Stimulated activated CD4-positive, alpha-beta T cell treated with anti-CD3 and anti-CD28 coated beads, Interleukin-15, amount 100 ng/mL, for 1 hour (primary cell): ENCODE measurements at places on chromosomes 5 and 9.

DNA sequence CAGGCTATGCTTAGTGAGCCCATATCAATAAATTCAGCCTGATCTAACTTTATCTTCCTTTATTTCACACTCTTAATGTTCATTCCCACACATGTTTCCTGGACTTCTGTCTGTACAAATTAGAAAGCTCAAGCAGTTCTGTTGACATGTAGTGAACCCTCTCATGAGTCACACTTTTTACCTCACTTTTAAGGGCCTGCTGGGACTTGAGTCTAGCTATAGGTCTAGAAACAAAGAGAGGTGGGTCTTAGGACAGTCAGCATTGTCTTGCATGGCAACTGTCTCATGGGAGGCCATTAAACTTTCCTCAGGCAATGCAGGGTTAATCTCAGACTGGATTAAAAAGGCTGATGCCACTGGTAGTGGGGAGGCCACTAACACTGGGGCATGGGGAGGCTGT is 8.6 kb upstream of the CCNH start:
- DNase-seq, result no peak

GRCh38 chr5:42927730-42928129 is 112.4 kb downstream of the ANXA2R start:
- DNase-seq, result no peak

GRCh38 chr5:34533582-34534522 is 122.3 kb upstream of the RAI14 start:
- no peak for DNase-seq

DNA sequence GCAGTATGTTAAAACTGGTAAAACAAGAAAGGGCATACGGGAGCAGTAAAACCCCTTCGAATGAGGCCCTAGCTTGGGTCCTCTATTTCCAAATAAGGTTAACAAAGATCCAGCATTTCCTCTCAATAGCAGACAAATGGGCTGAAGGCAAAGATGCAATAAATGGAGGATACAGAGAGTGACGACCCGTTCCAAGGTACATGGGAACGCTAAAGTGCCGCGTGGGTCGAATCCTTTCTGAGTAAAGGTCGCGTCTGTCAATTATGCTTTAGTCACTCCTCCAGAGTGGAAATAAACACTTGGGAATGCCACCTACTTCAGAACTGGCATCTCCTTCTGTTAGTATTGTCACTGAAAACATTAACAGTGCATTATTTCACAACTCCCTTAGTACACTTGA is 24.7 kb downstream of the ARL15 start:
- DNase-seq, result no peak

GRCh38 chr9:134211811-134212485 is 47.6 kb upstream of the RNU6ATAC start:
- DNase-seq, result no peak

- DNase-seq, result no peak
Observed at GRCh38 chr9:68913054-68913453, 100.9 kb downstream of the PRKACG start.

DNA sequence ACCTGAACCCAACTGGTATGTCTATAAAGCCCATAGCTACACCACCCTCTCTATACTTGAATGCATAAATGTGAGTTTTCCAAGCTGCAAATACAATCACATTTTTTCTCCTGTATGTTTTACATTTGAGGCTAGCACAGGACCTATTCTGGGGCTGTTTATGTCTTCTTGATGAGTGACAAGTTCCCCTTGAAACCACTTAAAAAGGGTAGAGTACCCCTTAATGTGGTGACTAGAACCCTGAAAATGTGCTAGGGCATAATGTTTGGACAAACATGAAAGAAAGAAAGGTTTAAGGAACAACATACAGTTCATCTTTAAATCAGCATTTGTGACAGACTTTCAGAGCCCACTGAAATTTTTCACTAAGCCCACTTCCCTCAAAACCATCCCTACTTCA is 25.2 kb upstream of the GLIS3 start:
- DNase-seq, result no peak

DNA sequence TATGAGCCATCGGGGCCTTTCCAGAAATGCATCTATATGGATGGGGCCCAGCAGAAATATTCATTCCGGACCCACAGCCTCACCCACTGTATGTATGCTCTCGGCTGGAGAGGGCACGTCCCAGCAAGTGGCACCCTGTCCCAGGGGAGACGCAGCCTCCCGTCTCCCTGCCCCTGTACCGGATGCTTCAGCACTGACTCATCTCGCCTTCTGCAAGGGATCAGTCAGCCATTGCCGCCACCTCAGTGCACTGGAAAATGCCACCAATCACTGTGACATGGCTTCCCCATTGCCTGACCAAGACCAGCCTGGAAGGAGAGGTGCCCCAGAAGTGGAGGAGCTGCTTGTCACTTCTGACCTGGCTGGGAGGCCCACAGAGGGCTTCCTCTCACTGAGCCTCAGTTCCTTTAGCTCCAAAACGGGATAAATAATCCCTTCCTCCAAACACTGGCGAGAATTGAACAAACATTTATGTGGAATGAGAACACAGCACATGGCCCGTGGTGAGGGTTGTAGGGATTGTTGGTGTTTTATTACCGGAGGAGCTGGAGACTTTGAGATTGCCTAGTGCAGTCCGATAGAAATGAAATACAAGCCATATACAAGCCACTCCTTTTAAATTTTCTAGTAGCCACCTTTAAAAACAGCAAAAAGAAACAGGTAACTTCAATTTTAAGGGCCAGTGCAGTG is 43.9 kb upstream of the ORM1 start:
- DNase-seq, result no peak

GRCh38 chr9:127444283-127444920 is 6.8 kb downstream of the RPL12 start:
- DNase-seq, result no peak

GRCh38 chr9:18717759-18718158 is 243.8 kb downstream of the ADAMTSL1 start:
- no peak for DNase-seq
